Stimulated activated CD4-positive, alpha-beta T cell treated with anti-CD3 and anti-CD28 coated beads, TNF-alpha, amount 100 ng/mL, for 1 hour (primary cell): ENCODE measurements at places on chromosomes 5 and 9.

DNA sequence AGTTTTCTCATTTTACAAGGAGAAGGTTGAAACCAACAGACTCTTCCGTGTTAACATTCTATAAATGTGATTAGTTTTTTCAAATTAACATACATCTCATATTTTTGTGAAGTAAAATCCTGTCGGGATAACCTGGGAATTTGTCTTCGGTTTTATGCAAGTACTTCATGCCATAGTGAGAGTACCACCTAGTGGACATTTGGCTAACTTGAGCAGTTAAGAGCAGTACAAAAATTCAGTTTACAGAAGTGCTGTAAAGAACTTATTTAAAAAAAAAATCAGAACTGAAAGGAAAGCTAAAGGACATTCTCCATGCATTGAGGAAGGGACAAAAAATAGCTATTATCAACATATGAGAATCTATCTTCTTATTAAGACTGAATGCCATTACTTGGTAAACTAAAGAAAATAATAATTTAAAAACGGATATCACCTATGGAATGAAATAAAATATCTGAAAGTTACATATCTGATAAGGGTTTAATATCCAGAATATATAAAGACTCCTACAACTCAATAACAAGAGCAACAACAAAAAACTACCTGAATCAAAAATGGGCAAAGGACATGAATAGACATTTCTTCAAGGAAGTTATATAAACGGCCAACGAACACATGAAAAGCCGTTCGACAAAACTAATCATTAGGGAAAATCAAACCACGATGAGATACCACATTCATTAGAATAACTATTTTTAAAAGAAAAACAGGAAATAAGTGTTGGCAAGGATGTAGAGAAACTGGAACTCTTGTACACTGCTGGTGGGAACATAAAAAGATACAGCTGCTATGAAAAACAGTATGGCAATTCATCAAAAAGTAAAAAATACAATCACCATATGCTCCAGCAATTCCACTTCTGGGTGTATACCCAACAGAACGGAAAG is 117.0 kb upstream of the GNA14 start:
- no peak for DNase-seq

- DNase-seq = no peak
Measured at GRCh38 chr9:76200315-76200714, 193.9 kb downstream of the RFK start.

GRCh38 chr5:174581894-174582293 is 142.5 kb upstream of the MSX2 start:
- no peak for DNase-seq

DNA sequence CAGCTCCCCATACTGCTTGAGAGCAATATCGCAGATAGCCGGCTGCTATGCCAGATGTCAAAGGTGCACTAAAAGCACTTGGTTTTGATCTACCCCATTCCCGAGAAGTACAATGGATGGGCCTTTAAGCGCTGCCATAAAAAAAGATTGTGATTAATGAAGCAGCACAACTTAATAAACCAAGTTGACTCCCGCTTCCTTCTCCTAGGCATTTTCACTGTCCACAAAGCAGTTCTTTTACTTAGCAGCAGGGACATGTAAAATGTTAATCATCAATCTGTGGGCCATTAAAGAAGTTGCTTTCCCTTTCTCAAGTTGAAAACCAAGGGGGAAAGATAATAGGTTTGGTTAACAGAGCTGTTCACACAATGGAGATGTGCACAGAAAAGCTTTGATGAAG is 176.4 kb downstream of the TRPM6 start:
- no peak for DNase-seq

GRCh38 chr9:69382135-69382534 is 57.1 kb downstream of the ENTREP1 start:
- no peak for DNase-seq

- no peak for DNase-seq
Measured at GRCh38 chr9:112380102-112380824, at the start of gene HSDL2. TSS of gene HSDL2 (plus strand) at chr9:112380108. CDS start at chr9:112380164, 56 bp downstream.

- DNase-seq = no peak
Measured at GRCh38 chr5:140631831-140632365, 1.1 kb downstream of the CD14 start.
